T-helper 22 cell (primary cell): ENCODE measurements at places on chromosomes 12 and 14.

GRCh38 chr12:113287146-113287898 lies 47.6 kb downstream of the SLC8B1 start:
- DNase-seq, result no peak

DNA sequence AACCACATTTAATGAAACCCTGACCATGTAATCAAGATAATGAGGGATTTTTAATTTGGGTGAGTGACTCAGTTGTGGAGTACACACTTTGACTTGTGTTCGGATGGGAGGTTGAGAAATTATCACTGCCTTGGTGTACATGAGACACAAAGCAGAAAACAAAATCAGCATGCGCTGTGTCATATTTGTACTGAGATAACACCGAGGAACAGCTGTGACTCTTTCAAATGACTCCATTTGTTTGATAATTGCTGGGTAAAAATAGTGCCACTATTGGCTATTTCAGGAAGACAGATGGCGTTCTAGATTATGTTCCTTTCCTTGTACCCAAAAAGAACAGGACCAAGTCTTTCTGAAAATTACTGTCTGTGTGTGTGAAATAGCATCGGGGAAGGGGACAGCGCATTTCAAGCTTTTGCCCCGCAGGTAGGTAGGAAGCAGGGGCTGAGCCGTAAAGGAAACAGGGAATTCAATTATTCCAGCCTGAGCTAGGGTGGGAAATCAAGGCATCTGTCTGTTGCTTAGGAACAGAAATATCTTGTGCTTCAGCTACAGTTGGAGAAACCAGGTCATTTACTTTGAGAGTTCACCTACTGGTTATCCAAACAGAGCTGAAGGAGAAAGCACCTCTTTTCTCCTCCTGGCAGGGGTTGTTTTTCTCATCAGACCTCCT lies 114.3 kb downstream of the SNAPC1 start:
- DNase-seq, result no peak

DNA sequence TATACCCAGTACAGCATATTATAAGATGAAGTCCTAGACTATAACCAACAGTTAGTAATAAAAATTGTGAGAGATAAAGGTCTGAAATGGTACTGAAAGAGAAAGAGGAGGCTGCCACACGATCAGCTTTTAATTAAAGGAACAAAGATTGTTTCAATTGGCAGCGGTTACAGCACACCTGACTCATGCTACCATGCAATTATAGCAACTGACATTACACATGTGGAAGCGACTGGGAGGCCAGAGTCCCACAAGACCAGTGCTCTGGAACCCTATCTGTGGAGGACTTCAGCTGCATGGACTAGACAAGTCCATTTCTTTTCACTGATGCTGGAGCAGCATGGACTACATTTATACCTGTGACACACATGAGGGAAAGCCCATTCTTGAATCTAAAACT lies 55.2 kb downstream of the SEL1L start:
- DNase-seq, result no peak

GRCh38 chr12:53244337-53244736 lies 12.3 kb upstream of the RARG start:
- DNase-seq, result no peak

DNA sequence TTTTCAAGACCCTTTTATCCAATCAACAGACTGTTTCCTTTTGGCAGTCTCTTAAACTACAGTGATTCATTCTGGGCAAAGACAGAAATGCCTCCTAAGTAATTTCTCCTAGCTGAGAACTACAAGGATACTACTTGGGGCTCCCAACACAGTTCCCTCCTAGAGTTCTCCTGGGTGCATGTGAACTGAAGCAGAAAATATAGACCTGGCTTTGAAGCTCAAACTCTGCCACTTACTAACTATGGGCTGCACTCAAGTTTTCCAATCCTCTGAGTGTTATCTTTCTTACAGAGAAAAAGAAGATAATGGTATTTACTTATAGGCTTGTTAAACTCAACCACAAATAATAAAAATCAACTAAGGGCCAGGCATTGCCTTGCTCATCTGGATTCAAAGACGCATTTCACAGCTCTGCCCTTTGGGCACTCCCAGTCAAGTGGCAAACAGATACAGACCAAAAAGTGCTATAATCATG lies 97.6 kb downstream of the EFCAB11 start:
- no peak for DNase-seq

DNA sequence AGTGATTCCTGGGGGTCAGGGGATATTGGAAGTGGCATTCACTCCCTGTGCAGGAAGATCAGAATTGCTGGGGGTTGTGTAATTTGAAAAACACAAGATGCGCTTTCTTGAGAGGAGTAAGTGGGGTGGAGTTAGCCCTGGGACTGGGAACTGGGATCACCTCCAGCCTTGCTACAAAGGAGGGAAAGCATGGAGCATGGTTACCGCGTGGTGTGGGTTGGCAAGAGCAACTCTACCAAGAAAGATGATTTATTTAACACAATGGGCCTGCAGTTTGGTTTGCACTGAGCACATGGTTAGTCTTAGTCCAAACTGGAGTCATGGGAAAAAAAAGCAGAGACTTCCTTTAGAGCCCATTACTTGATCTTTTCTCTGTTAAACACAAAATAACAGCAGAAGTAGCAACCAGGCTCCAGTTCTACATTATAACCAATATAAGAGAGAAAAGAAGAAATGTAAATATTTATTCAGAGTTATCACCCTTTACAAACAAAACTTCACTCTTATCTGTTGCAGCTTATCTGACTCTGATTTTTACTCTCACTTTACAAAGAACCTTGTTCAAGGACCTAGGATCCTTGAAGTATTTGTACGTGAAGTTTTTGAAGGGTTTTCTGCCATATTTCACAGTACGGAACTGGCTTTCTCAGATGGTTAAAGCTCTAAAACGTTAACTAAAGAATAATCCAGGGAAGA lies 2.1 kb upstream of the NIN start:
- no peak for DNase-seq

DNA sequence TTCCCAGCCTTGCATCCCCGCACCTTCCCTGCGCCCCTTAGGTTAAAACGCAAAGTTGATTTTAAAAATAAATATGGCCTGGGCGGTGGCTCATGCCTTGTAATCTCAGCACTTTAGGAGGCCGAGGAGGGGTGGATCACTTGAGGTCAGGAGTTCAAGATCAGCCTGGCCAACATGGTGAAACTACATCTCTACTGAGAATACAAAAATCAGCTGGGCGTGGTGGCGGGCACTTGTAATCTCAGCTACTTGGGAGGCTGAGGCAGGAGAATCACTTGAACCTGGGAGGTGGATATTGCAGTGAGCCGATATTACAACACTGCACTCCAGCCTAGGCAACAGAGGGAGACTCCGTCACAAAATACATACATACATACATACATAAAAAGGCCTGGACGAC lies 96.0 kb downstream of the GCH1 start:
- no peak for DNase-seq

DNA sequence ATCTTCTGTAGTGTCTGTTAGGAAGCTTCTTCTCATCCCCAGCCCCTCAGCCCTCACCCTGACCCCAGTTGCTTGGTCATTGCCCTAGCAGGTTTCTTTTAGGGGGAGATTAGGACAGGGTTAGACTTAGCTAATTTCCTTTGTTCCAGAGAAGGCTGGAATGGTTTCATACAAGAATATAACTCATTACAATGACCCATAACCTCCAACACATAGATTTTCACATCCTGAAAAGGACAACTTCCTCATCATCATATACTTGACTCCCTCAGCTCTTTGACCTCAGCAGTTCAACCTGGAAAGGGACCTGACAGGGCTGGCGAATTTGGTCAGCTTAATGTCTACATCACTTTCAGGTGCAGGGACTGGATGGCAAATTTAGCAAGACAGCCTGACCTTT lies 8.0 kb upstream of the BHLHE41 start:
- no peak for DNase-seq

- no peak for DNase-seq
These were observed 129.4 kb downstream of the PPM1H start for GRCh38 chr12:62805517-62805916.

- DNase-seq, result no peak
These were observed 224.6 kb downstream of the ALX1 start for GRCh38 chr12:85504624-85505023.

GRCh38 chr14:84991021-84991420 lies 538.9 kb upstream of the FLRT2 start:
- DNase-seq, result no peak

DNA sequence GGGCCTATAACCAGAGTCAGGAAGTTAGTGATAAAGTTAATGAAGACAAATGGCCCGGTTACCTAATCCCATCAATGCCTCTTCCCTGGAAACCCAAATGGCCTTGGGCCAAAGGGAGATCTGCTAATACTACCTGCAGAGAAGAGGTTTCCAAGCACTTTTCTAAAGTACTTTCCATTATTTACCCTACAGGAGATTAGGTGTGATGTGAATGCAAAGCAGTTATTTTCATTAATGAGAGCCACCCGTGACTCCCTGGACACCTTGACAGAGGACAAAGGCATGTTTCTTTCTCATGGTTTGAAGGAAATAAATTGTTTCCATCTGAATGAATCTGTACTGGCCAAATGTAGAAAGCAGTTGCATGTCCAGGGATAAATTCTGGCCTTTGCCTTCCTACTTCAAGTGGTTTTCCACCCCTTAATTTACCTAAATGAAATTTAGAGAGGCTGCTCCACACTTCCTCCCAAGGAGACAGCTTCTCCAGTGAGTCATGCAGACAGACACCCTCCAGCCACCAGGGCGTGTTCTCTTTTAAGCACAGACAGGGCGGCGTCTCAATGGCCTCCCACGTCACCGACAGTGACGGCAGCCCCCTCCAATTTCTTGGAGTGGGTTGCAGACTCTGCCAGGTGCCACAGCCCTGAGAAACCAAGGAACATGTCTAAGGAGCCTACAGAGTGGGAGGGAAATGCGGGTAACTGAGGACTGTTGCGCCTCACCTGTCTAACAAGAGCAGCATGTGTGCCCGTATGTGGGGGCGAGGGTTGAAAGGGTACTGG lies 43.9 kb upstream of the GNPNAT1 start:
- DNase-seq, result no peak

DNA sequence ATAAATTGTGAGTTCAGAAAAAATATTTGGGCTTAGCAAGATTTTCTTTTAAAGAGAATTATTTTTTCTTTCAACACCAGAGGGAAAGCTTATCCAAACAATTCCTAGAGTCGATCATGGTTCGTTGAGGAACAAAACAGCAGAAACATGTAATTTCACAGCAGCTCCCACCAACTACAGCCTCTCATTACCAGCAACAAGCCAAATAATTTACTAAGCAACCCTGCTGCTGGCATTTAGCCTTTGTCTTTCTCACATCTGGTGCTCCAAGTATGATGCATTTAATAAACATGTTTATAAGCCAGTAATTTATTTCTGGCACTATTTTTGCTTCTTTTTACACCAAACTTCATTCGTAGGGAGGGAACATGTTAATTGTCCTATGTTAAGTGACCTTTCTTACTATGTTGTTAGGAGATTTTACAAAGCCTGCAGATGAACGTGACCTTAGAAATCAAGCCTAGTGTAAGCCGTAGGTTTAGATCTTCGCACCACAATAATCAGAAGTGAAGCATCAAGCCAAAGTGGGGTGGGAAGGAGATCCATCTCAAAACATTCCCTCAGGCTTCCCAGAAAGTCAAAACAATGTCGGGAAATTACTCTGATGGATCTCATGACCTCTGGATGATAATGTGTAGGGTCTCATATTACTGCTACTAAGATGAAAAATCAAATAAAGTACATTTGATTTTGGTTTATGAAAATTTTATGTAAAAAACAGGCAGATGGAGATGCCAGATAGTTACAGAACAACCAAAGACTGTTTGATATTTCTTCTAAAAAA lies 128.4 kb downstream of the RPAP3 start:
- no peak for DNase-seq

- no peak for DNase-seq
These were observed 885.8 kb upstream of the TMEM132C start for GRCh38 chr12:127381043-127381668.

DNA sequence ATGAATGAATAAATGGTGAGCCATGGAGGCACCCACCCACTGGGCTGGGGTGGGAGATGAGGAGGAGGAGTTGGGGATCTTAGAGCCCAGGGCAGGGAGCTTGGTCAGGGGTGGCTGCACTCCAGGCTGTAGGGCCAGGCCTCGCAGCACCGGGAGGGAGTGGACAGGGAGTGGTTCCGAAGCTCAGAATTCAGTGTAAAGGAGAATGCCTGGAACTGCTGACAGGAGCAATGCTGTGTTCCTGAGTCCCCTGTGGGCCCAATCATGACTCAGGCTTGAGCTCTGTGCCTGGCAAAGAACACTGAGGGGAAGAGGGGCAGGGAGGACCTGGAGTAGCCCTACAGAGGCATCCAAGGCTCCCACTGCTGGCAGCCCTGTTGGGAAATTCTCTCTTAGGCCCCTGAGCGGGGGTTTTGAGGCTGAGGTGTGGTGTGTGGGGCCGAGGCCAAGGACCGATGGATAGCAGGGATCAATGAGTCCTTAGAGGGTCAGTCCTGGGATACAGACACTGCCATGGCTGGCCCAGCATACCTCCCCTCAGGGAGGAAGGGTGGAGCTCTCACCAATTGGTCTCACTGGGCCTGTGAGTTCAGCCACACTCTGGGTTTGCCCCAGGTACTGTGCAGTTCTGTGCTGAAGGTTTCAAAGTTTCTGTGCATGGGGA lies 9.5 kb upstream of the RABGGTA start:
- DNase-seq, result no peak

DNA sequence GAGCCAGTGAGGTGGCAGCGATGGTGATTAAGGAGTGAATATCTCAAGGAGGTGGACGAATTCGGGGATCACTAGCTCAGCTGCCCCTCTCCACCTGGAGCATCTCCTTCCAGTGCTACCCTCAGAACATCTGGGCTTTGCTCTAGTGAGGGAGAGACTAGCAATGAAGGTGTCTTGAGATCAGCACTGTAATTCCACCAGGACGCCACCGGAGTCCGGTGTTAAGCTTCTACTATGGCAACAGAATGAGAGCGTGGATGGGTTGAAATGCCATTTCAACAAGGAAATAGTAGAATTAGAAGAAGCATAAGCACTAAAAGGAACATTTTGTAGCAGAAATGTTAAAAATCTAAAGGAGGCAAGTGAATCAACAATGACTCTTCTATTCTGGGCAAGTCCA lies 61.1 kb downstream of the NTF3 start:
- DNase-seq, result no peak

GRCh38 chr12:69610126-69610525 lies 581 bp downstream of the LRRC10 start:
- no peak for DNase-seq

DNA sequence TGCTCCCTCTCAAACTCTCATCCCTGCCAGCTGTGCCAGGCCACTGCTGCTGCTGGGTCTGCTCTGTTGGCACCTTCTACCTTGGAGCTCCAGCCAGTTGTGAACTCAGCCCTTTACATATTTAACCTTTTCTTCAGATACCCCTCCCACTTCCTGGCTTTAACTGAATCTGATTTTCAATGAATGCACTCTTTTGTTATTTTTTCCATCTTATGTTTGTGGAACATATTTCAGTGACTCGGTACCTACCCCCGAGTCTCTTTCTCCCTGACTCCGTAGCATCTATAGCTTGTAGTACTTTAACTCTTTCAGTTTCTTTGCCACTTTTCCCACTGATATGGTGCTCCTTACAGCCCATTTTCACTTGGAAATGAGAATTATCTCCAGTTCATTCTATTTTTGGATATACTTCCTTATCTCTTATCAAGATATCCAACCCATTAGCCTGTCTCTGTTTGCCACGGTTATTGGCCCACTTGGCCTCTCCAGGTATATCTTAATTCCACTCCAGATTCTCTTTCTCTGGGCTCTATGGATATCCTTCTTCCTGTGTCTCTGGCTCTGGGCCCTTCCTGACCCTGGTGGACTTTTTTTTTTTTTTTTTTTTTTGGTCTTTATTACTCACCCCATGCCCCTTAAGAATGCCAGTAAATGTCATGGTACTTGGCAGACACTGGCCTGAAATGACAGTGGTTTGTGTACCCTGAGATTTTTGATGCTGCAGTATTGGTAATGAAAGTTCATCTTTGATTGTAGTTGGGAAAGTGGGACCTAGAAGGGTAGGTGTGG lies 62.7 kb downstream of the PELI2 start:
- DNase-seq, result no peak

- DNase-seq, result no peak
These were observed 26.9 kb downstream of the SAMD4A start for GRCh38 chr14:54593860-54594259.
